Activated T-cell treated with anti-CD3 and anti-CD28 coated beads for 1 hour (primary cell): ENCODE measurements at places on chromosomes 7 and 10.

- no peak for DNase-seq
Observed at GRCh38 chr7:90180649-90181048, 26.4 kb downstream of the STEAP1 start.

GRCh38 chr10:3432081-3432825, 259.7 kb upstream of the PITRM1 start:
- no peak for DNase-seq

DNA sequence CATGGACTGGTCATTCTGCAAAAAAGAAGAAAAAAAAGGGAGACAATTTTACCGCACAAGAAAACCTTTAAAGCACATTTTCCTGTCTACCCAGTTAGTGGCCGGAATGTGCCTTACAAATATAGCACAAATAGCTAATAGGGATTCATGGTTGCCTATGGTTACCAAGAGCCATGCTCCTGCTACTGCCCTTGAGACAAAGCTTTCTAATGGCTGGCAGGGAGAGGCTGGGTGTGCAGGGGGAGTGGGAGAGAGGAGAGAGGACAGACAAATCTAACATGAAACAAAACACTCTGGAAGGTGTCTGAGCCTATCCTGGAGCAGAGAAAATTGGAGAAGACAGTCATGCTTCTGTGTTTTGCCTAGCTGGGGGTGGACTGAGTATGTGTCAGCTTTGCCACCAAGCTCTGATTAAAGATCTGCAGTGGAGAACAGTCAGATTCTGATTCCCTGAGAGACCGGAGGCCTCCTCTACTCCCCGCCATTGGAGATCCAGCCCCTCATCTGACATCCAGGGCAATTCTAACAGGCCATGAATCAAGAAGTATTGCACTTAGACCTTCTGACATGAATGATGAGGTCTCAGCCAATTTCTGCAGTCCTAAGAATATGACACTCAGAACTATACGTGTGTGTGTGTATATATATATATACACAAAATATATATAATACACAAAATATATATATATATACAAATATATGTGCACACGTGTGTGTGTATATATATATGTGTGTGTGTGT, 80.2 kb downstream of the PRTFDC1 start:
- DNase-seq = no peak

DNA sequence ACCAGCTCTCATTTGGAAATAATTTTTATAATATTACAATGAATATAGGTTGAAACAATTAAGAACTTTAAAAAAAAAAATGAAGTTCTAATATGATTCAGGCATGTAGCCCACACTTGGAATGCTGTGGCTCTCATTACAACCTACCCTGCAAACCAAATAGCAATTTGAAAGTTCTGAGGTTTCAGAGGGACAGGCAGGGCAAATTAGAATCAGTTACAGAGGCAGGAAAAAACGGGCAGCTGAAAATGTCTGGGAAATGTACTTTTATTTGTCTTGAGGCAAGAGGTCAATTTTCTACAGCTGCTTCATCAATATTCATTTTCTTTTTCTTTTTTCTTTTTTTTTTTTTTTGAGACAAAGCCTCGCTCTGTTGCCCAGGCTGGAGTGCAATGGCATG, 95.3 kb downstream of the PIP4K2A start:
- DNase-seq = no peak

- DNase-seq = no peak
Observed at GRCh38 chr7:32258265-32258664, 188.1 kb upstream of the PDE1C start.

- DNase-seq = no peak
Observed at GRCh38 chr10:4686644-4686996, 139.4 kb upstream of the AKR1E2 start.
